Activated CD4-positive, alpha-beta T cell treated with anti-CD3 and anti-CD28 coated beads, Interleukin-2, amount 50 U/mL, for 24 hours (primary cell): ENCODE measurements at places on chromosomes 13 and 19.

DNA sequence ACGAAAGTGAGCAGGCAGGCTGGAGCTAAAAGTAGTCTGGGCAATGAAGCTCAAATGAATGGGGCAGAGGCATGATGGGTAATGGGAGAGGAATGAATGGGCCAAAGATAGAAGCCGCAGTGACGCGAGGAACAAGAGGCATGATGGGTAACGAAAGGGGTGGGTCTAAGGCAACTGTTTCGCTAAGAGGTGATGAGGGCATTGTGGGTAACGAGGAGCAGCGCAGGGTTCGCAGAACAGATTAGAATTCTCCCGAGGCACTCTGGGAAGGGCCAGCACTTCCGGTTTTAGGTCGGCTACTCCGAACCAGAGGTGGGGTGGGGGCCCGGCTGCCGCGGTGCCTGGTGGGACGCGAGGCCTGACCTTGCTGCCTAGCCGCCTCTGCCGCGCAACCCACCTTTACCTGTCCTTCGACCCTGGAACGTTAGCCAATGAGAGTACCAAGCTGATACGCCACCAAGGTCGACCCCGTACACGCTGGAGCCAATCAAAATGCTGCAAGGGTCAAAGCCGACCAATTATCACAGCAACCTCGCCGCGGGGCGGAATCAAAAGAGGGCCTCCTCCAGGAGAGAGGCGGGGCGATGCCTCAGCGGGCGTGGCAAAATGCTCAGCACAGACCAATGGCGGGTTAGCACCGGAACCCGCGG lies 563 bp upstream of the TOMM40 start:
- DNase-seq = peak; percentile 100

GRCh38 chr13:63636316-63636993 lies 2220.8 kb upstream of the PCDH20 start:
- no peak for DNase-seq

DNA sequence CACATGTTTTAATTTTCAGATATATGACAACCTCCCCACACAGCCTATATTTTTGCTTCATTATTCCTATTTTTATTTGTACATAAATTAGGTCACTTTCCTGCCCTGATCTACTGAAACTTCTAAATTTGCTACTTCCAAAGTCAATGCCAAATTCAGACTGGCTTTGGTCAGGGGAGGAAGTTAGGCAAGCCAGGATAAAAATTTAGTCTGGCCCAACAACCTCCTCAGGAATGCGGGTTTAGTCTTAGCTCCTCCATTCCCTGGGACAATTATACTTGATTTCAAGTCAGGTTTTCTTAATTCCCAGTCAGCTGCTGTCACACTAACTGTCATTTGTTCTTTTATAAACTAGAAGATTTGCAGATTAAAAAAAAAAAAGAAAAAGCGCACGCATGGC lies 84.3 kb downstream of the TM9SF2 start:
- no peak for DNase-seq

DNA sequence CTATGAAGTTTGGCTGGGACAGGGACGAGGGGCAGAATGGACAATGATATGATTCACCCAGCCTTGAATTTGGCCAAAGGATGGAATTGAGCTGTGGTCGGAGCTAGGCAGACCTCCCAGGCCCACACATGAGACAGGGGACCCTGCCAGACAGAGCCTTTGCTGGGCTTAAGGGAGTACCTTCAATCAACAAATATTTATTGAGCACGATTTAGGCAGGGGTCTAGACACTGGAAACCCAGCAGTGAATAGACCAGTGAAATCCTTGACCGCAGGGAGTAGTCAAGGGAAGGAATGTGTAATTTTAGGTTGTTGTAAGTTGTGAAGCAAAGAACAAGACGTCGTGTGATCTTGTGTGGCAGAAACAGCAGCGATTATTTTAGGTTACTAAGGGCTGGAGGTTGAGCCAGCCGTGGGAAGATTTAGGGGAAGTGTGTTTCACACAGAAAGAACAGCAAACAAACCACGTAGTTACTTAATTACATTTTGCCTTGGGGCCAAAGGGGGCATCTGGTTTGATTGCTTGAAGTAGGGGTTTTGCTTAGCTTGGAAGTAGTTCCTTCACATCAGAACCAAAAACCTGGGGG lies 16.9 kb upstream of the AP1M2 start:
- no peak for DNase-seq

DNA sequence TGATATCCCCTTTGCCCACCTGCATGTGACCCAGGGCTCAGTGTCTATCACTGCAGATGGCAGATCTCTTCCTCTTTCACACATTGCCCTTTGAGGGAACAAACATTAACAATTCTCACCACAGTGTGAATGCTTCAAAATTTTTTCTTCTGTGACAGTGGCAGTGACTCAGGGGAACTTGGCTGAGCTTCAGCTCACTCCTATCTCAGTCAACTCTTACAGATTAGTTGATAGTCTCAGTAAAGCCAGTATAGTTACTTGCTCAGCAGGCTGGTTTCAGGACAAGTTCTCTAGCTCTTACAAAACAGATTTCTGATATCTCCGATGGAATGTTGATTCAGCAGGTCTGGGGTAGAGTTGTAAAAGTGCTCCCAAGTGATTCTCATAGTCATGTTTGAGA lies 166.9 kb downstream of the DLEU7 start:
- no peak for DNase-seq

- peak; percentile 79 for DNase-seq
Measured at GRCh38 chr19:10388957-10389356, 8.6 kb upstream of the TYK2 start.
